ENCODE measurements at places on chromosomes 11 and 22.

DNA sequence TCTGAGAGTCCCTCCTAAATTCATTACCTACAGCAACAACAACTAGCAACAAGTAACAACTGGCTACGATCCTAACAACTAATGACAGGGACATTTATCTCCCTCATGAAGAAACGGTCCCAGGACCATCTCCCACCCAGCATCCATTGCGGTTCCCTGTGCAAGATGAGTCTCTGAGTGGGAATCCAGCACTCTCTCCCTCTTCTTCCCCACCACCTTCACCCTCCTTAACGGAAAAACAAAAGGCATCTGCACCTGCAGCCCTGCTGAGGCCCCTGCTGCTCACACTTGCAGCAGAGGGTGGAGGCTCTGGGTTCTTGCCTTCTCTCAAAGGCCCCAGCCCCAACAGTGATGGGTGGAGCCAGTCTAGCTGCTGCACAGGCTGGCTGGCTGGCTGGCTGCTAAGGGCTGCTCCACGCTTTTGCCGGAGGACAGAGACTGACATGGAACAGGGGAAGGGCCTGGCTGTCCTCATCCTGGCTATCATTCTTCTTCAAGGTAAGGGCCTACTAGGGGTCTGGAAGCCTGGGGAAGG, at the start of gene CD3G:
CD3G (plus strand) TSS at position 364 of the 535 bp plus-strand sequence; CDS start at position 444, 80 bp downstream.
- DNase-seq: no peak

GRCh38 chr22:19793661-19794310, 33.2 kb downstream of the TBX1 start:
- no peak for DNase-seq

DNA sequence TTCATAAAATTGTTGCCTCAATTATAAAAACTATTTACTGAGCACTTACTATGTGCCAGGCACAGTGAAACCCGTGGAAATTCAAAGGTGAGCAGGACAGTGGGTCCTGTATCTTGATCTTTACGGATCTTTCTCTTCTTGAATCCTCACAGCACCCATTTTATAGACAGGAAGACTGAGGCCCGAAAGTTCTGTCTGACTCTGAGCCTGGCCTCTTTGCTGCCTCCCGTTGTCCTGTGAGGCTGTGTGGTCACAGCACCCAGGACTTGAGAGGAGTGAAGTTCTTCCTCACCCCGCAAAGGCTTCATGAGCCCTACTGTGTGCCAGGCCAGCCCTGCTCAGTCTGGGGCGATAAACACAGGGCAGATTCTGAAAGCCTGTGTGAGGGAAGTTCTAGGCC, 13.4 kb upstream of the MN1 start:
- no peak for DNase-seq

- DNase-seq: peak; percentile 59
These were observed 57.9 kb downstream of the NECTIN1 start for GRCh38 chr11:119671051-119671450.

DNA sequence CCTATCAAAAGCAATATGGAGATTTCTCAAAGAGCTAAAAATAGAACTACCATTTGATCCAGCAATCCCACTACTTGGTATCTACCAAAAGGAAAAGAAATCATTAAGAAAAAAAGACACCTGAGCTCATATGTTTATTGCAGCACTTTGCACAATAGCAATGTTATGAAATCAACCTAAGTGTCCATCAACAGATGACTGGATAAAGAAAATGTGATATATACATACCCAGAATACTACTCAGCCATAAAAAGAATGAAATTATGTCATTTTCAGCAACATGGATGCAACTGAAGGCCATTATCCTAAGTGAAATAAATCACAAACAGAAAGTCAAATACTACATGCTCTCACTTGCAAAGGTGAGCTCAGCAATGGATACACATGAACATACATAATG, 1565.5 kb upstream of the RAG2 start:
- DNase-seq: no peak

GRCh38 chr22:32996276-32996675, 61.9 kb downstream of the SYN3 start:
- no peak for DNase-seq

DNA sequence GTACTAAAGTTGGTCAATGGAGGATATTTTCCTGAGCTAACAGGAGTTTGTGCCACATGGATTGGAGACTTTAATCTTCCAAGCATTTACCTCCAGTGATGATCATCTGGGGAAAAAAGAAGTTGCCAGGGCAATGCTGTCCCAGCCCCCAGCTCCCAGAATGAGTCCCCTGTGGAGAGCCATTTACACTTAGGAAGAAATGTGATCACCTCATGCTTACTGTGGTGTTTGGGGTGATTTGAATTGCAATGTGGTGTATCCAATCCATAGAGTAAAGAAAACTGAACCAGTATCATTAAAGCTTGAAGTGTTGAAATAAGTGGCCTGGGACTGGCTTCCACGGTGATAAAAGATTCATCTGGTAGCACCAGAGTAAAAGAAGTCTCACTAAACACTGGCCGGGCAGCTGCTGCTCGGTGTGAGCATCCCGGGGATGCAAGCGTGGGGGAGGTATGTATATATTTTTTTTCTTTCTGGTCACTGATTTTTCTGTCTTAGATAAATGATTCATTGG, 117.2 kb upstream of the NTM start:
- DNase-seq: no peak

GRCh38 chr22:28021998-28022660, 103.1 kb upstream of the PITPNB start:
- no peak for DNase-seq

DNA sequence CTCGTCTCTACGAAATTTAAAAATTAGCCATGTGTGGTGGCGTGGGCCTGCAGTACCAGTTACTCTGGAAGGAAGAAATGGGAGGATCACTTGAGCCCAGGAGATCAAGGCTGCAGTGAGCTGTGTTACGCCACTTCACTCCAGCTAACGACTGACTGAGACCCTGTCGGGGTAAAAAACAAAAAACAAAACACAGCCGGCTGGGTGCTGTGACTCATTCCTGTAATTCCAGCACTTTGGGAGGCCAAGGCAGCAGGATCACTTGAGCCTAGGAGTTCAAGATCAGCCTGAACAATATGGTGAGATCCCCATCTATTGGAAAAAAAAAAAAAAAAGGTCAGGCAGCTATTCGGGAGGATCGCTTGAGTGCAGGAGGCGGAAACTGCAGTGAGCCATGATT, 2.4 kb downstream of the PAFAH1B2 start:
- no peak for DNase-seq

GRCh38 chr11:57248780-57249383, 11.8 kb upstream of the APLNR start:
- DNase-seq: peak; percentile 54

- no peak for DNase-seq
These were observed 18.2 kb downstream of the UBASH3B start for GRCh38 chr11:122673701-122674100.

- peak; percentile 21 for DNase-seq
These were observed 17.0 kb upstream of the OMP start for GRCh38 chr11:77085652-77086051.

- DNase-seq: peak; percentile 61
These were observed 40.4 kb downstream of the FLI1 start for GRCh38 chr11:128734103-128734831.

DNA sequence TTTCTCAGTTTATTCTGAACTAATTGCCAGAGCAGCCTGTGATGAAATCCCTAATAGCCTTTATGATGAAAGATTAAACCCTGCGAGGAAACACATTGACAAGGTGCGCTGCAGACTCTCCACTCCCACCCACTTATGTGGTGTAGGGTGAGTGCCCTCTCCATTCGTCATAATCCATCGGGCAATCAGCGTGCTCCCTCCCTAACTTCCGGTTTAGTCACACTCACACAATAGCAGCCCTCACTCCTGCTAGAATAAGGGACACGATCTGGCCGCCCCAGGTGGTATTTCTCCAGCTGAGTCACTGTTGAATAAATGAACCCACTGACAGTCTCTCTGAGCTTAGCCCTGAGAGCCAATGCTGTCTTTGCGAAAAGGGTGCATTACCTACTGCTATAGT, 188.3 kb downstream of the OPCML start:
- no peak for DNase-seq

Measured in left colon (tissue), 2 donors.